ENCODE measurements at places on chromosomes 5 and 9. TPM values are rescaled to one million over a fixed set of nuclear protein-coding genes. Genes with fewer than 3 reads are reported as not detected.

Gene AGTPBP1
- 21.3 TPM for total RNA-seq

Gene ARHGEF39
- total RNA-seq = not detected

Gene FGF18
- total RNA-seq = 0.79 TPM

Gene LCN12
- total RNA-seq = not detected

Gene LCN1
- not detected for total RNA-seq

Gene CYSRT1
- 0.65 TPM for total RNA-seq

Gene KIF2A
- total RNA-seq = 35.9 TPM

Gene LYRM7
- 11.9 TPM for total RNA-seq

Gene GPRIN1
- 1.0 TPM for total RNA-seq

- no peak for DNase-seq
Observed at GRCh38 chr5:157710882-157711281, 20.3 kb upstream of the THG1L start.

DNA sequence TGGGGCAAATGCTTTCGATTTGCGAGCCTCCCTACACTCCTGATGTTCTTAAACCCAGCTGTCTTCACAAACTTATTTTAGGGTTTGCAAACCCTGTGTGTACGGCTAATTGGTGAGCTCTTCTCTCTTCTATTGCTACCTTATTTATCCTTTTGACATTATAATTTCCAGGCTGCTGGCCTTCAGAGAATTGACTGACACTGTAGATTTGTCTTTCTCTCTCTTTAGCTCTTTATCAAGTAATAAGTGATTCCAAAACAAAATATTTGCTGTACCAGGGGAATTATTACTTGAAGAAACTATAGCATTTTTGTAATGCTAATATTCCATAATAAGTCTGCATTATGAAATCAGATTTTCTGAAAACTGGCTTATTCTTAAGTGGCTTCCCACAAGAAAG is 92.5 kb downstream of the NPR3 start:
- no peak for DNase-seq

DNA sequence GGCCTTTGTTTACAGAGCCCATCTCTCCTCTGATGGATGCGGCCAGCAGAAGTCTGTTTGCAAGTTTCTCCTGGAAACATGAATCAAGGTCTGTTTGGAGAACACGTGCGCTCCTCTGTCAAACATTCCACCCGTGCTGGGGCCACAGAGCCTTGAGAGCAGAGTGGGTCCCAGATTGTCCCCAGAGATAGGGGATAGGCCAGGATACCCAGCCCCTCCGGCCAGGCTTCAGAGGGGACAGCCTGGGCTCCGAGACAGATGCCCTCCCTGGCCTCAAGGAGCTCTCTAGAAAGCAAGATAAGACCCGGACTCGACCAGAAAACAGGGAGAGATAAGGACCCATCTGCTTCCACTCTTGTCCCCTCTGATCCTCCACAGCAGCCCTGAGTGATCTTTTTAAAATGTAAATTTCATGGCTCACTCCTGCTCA is 40.4 kb upstream of the HAND1 start:
- no peak for DNase-seq

DNA sequence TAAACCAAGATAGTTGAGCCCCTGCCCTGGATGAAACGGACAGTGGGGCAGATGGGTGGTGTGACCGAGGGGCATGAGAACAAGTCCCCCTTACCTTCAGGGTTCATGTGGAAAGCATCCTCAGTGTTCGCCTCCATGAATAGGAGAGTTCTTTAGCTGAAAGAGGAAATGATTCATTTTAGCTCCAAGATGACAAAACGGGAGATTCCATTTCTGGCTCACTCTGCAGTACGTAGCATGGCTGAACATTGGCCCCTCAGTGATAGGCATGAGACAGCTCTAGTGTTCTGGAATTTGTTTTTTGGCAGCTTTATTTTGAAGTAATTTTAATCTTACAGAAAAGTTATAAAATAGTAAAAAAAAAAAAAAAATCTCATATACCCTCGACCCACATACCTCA is 70.2 kb upstream of the AGXT2 start:
- DNase-seq = no peak

DNA sequence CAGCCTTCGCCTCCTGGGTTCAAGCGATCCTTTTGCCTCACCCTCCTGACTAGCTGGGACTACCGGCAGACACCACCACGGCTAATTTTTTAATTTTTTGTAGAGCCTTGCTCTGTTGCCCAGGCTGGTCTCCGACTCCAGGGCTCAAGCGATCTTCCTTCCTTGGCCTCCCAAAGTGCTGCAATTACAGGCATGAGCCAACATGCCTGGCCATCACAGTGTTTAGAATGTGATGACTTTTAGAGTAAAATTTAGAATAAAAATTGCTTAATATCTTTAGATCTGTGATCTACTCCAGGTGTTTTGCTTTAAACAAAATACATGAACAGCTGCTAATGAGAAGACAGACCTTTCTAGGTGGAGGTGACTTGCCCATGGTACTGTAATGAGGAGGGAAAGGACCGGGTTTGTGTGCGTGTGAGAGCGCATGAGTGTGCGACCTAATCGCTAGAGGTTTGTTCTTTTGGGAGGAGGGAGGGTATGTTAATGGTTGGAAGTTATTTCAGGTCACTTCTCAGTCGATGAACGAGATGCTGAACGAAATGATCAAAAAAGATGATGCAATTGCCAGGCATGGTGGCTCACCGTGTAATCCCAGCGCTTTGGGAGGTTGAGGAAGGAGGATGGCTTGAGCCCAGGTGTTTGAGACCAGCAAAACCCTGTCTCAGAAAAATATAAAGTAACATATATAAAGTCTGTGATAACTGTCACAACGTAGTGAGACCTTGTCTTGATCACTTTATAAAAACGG is 2.0 kb downstream of the CNOT6 start:
- no peak for DNase-seq

GRCh38 chr5:34047774-34048572 is 5.0 kb upstream of the C1QTNF3 start:
- DNase-seq = no peak

GRCh38 chr9:98506422-98507054 is 202.2 kb downstream of the GABBR2 start:
- DNase-seq = no peak

GRCh38 chr9:109349421-109349846 is 28.6 kb upstream of the EPB41L4B start:
- DNase-seq = no peak
